ENCODE measurements at places on chromosomes 16 and 17.

GRCh38 chr17:17696882-17697633, 15.8 kb downstream of the RAI1 start:
- DNase-seq: no peak

DNA sequence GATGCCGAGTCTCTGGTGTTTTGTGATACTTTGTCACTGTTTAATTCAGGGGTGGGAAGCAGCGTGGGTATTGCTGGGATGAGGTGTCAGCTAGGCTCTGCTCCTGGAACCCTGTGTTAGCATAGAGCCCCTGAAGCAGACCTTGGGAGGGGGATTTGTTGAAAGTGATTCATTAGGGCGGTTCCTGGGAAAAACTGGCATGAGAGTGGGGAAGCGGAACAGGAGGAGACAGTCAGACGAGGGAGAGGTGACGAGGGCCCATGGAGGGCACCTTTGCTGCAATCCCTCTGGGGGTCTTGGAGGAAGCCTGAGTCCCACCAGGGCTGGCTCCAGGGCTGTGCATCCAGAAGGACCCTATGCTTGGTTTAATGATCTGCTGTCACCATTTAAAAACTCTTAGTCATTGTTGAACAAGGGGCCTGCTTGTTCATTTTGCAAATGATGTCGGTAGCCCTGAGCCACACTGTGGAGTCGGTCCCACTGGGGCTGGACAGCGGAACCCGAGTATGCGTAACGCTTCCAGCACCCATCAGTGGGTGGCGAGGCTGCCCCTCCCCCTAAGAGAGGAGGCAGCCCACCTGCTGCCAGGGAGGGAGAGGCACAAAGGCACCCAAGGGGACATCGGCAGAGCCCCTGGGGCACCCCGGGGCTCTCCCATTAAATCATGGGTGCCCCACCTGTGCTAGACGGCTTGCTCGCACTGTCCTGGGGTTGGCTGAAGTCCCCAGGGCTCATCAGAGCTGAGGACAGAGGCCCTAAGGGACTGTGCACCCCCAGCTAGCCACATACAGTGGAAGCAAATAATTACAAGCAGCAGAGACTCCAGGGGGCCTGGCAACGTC, 35.4 kb downstream of the WFDC1 start:
- DNase-seq: no peak

GRCh38 chr16:12143447-12144172, 167.1 kb downstream of the SNX29 start:
- no peak for DNase-seq

GRCh38 chr17:7825206-7825990, 8.6 kb upstream of the KDM6B start:
- peak; percentile 38 for DNase-seq

DNA sequence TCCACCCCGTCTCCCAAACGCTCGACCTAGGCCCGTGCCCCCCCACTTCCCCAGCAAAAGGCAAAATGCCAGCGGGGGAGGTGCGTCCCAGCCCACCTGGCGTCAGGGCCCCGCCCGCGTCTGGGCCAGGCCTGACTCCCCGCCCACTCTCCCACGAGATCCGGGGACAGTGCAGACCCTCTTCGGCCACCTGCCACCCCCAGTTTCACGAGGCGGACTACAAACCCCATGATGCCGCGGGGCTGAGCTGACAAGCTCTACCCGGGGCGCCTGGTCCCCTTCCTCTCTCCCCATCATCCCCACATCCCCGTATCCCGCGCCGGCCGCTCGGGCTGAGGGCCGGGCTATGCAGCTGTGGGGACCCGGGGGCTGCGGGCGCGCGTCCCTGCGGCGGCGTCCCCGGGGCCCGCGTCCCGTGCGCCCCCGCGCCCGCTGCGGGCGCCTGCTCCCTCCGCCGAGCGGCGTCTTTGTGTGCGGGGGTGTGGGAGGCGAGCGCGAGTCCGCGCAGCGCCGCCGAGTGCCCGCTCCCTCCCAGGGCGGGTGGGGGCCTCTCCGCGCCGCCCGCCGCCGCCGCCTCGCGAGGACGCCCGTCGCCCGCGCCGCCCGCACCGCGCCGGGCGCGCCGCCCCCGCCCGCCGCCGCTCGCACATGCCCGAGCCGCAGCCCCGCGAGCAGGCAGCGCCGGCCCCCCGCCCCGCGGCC, at the start of gene ANKRD13B:
Gene ANKRD13B, plus strand, starts transcription at position 283 of the 702 bp plus-strand sequence. CDS start 490 bp downstream, outside the sequence.
- DNase-seq: peak; percentile 74

DNA sequence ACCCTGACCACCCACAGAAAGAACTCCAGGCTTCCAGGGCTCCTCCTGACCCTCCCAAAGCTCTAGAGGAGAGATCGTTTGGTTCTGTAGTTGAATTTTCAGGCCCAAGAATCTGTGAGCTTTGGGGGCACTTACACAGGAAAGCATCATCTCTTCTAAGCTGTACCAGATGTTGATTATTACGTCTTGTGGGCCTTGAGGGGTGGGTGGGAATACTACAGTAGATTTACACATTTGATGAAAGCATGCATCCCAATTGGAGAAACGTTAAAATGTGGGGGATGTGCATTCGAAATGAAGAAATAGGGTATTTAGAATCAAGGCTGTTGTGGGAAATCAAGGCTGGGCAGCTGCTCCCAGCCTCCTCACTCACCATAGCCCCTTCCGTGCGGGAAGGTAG, 61.9 kb downstream of the MGAT5B start:
- peak; percentile 35 for DNase-seq

- DNase-seq: no peak
Observed at GRCh38 chr17:60901242-60901641, 223.6 kb downstream of the BCAS3 start.

GRCh38 chr16:26905336-26905735, 161.4 kb upstream of the C16orf82 start:
- no peak for DNase-seq

GRCh38 chr16:31568577-31569359, 41.1 kb downstream of the AHSP start:
- DNase-seq: peak; percentile 40

DNA sequence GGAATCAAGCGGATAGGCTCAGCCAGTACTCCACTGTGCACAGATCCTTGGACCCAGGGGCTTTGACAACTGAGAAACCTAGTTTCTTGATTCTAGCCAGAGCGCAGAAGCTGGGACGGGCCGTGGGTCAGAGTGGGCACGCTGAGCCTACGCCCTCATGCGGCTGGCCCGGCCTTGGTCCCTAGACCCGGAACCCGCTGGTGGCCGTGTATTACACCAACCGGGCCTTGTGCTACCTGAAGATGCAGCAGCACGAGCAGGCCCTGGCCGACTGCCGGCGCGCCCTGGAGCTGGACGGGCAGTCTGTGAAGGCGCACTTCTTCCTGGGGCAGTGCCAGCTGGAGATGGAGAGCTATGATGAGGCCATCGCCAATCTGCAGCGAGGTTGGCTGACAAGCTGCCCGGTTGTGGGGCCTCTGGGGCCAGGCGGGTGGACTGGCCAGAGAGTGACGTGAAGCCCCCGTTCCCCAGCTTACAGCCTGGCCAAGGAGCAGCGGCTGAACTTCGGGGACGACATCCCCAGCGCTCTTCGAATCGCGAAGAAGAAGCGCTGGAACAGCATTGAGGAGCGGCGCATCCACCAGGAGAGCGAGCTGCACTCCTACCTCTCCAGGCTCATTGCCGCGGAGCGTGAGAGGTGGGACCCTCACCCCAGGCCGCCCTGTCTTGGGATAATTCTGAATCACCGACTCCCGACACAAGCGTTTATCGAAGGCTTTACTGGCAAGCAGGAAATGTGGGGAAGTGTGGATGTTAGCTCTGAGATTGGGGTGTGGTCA, 946 bp downstream of the STUB1 start:
- no peak for DNase-seq

DNA sequence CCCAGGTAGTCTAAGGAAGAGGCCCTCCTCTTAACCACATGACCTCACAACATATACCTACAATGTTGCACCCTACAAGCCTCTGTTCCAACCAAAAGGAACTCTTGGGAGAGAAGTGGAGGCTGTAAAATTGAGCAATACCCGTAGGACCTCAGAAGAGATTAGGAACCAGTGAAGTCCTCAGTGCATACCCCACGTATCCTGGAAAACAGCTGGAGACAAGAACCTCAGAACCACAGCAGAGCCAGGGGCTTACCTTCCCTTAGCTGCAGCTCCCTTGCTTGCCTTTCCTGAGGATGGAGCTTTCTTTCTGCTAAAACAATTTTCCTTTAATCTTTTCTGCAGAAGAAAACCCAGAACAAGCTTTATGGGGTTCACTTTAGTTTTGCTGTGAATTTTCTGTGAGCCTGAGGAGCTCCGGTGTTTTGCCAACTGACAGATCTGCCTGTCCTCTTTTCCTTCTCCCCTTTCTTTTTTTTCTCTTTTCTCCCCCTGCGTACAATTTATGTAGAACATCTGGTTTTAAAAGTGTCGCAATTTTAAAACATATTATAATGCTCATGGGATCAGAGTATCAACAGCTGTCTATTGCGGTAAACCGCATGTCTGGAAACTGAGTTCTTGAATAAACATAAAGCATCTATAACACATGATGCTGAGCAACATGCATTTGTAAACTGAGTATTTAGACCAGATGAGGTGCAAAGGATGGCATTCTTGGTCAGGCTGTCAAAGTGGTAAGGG, 226.4 kb upstream of the MAF start:
- peak; percentile 85 for DNase-seq

- DNase-seq: no peak
Observed at GRCh38 chr16:55888546-55888945, 13.4 kb upstream of the CES5A start.

DNA sequence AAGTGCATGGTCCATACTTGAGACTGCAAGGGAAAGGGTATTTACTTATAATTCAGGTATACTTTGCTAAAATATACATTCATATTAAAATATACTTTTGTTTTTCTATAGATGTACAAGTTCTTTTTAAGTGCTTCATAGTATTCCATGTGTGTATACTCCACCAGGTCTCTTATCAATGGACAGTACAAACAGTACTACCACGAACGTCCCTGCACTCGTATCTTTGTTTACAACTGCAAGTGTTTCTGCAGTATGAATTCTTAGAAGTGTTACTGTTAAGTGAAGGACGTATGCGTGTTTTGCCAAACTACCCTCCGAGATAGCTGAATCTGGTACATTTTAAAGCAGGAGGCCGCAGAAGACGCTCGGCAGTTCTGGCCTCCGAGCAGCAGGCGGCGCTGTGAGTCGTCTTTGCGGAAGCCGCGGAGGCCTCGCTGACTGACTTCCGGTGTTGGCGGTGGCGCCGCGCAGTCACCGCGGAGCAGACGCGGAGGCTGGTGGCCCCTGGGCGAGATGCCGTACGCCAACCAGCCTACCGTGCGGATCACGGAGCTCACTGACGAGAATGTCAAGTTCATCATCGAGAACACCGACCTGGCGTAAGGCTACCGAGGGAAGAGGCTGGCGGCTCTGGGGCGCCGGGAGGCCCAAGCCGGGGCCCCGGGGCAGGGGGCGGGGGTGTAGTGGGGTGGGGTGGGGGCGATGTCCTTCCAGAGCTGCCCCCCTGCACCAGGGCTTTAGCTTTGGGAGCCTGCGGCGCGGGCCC, at the start of gene POLR2C:
Gene POLR2C, plus strand, starts transcription at position 471 of the 769 bp plus-strand sequence. Its CDS starts 46 bp downstream, at position 517.
- DNase-seq: peak; percentile 93

- peak; percentile 75 for DNase-seq
Observed at GRCh38 chr17:7704601-7705268, at the start of gene EFNB3. EFNB3 (plus strand) TSS chr17:7705202; CDS start chr17:7705599, 397 bp downstream.

- DNase-seq: no peak
Observed at GRCh38 chr17:32102172-32102571, 40.1 kb upstream of the RHOT1 start.

GRCh38 chr16:70370924-70371323, 24.2 kb downstream of the DDX19A start:
- DNase-seq: no peak
